ENCODE measurements at places on chromosomes 7 and 10.

DNA sequence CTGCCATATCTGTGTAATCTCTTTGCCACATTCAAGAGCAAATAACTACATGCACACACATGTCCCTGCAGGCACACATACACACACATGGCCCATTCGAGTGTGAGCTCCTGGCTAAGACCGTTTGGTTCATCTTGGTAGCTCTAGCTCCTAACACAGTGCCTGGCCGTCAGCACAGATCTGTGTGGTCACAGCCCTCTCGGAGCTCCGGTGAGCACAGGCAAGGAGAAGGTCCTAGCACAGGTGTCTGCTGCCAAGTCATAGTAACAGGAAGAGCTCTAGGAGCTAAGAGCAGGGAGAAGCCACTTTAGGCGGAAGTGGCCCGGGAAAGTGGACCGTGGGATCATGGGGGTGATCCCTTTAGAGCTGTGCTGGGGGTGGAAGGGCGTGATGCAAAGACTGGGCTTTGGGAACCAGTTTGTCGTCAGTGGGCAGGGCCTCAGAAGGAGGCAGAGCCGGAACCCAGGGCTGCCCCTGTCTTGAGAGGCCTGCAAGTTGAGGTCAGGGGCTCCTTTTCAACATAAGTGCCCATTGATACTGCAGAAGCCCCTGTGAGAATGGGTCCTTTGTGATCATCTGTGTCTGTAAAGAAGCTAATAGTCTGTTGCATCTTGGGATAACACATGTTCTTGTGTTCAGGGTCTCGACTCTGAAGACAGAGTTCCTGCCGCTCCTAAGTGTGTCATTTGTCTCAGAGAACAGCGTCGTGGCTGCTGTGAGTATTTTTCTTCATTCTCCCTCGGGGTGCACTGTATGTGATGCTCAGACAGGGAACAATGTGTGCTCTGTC lies 16.6 kb upstream of the ARPC1B start:
- DNase-seq: no peak

GRCh38 chr10:90269699-90270098 lies 568.3 kb downstream of the KIF20B start:
- DNase-seq: no peak

DNA sequence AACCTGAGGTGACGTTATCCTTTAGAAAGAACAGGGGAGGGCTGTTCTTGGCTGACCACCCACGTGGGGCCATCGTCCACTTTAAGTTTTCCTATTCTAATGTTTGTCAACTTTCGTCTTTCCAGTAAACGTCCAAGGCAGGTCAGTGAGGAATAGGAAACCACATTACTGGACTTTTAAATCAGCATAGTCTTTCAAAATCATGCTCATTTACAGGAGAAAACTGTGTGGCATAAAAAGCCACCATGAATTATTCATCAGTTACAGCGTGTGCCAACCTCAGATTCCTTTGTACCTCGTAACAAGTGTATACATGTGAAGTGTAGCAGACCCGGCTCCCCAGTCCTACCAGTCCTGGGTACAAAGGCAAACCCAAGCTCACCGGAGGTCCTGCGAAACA lies 25.1 kb upstream of the ABLIM1 start:
- DNase-seq: no peak

DNA sequence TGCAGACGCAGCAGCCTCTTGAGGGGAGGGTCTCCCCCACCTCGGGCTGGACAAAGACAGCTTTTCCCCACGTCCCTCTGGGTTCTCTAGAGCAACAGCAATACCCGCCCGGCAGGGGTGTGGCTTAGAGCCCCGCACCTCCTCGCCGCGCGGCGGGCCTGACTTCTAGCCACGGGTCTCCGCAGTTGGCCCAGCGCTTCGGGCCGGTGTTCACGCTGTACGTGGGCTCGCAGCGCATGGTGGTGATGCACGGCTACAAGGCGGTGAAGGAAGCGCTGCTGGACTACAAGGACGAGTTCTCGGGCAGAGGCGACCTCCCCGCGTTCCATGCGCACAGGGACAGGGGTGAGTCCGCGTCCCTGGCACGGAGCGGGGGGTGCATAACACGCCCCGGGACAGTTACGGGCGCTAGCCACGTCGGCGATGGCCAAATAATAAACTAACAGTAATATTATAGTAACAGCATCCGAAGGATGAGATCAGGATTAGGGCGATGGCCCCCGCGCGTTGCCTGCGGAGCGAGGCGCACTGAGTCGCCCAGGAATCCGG lies 1.2 kb downstream of the CYP2E1 start:
- no peak for DNase-seq

DNA sequence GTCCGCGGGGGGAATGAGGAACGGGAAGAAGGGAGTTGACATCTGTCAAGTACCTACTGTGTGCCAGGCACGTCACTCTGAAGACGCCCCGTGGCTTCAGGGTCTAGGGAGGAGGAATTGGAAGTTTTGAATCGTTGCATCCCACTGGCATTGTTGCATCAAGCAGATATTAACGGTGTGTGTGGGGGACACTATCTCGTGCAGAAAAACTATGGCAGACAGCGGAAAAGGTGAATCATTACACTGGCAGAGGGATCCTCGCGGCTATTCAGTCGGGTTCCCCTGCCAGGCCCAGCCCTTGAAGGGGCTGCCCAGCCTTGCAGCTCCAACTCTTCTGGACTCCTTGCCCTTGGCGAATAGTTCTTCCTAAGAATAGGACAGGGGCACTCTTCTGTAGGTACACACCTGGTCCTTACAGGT lies 1.0 kb upstream of the KIAA1549 start:
- DNase-seq: no peak

- DNase-seq: no peak
Measured at GRCh38 chr10:102619281-102619981, 24.8 kb upstream of the TRIM8 start.

- DNase-seq: no peak
Measured at GRCh38 chr10:23453465-23453864, 14.6 kb downstream of the OTUD1 start.

DNA sequence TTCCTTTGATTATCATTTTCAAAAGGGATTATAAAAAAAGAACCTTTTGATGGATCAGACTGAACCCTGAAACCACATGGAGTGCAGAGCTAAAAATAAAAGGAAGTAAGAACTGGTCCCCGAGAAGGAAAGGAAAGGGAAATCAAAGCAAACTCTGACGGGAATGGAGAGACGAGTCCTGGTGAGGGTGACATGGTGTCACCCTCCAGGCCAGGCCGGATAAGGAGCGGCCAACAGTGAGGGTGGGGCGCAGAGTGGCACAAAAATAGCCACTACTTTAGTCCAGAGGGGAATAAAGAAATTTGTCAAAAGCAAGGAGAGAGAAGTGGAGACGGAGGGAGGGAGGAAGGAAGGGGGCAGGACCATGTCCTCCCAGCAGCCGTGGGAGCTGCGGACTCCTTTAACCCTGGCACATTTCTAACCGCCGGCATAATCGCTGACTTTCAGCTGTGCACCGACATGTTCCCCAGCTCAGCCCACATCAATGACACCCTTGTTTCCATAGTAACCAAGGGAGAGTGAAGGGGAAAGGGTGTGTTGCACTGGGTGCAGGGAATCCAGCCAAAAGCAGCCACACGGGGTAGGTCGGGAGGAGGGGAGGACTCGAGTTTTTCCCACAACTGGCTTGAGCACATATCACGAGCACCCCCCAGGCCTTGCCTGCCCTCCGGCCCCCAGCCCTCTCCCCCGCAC lies 29.7 kb downstream of the TRIM8 start:
- peak; percentile 40 for DNase-seq

- no peak for DNase-seq
Measured at GRCh38 chr7:151058781-151059366, 515 bp upstream of the SLC4A2 start.

GRCh38 chr7:149827089-149827981 lies 10.8 kb upstream of the ZNF862 start:
- no peak for DNase-seq

- no peak for DNase-seq
Measured at GRCh38 chr7:35037211-35037525, at the start of gene DPY19L1. DPY19L1 (minus strand) TSS chr7:35037485; CDS start chr7:35037394, 91 bp downstream.

GRCh38 chr10:5775685-5776084 lies 37.5 kb downstream of the GDI2 start:
- DNase-seq: peak; percentile 66

GRCh38 chr7:68511281-68511680 lies 1087.0 kb upstream of the AUTS2 start:
- DNase-seq: no peak

- DNase-seq: no peak
Measured at GRCh38 chr10:11698691-11699549, 43.3 kb upstream of the ECHDC3 start.

- no peak for DNase-seq
Measured at GRCh38 chr7:73701357-73701995, 18.0 kb downstream of the STX1A start.

DNA sequence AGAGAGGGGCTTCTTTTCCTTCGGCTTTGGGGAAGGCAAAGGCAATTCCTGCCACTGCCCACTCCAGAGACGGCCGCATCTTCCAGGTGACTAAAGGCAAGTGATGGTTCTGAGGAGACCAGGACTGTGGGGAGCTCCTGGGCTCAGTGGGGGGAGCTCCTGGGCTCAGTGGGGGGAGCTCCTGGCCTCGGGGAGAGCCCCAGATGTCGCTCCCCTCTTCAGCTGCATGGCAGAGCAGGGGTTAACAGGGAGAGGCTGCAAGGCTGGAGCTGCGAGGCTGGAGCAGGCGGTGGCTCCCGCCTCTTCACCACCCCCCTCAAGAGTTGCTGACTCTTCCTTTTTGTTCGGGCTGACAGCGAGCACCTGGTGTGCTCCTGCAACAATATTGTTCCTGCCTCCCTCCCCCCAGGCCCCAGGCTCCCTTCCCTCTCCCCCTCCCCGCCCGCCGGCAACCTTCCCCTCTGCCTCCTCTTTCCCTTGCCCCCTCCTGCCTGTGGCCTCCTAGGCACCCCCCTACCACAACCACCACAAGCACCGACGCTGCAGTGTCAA lies 56.3 kb upstream of the LBX1 start:
- DNase-seq: no peak

GRCh38 chr7:931871-932650 lies 22.4 kb downstream of the ADAP1 start:
- no peak for DNase-seq

GRCh38 chr7:106283831-106284713 lies 711 bp downstream of the NAMPT start:
- DNase-seq: peak; percentile 4

GRCh38 chr10:8910314-8910713 lies 855.8 kb downstream of the GATA3 start:
- no peak for DNase-seq

DNA sequence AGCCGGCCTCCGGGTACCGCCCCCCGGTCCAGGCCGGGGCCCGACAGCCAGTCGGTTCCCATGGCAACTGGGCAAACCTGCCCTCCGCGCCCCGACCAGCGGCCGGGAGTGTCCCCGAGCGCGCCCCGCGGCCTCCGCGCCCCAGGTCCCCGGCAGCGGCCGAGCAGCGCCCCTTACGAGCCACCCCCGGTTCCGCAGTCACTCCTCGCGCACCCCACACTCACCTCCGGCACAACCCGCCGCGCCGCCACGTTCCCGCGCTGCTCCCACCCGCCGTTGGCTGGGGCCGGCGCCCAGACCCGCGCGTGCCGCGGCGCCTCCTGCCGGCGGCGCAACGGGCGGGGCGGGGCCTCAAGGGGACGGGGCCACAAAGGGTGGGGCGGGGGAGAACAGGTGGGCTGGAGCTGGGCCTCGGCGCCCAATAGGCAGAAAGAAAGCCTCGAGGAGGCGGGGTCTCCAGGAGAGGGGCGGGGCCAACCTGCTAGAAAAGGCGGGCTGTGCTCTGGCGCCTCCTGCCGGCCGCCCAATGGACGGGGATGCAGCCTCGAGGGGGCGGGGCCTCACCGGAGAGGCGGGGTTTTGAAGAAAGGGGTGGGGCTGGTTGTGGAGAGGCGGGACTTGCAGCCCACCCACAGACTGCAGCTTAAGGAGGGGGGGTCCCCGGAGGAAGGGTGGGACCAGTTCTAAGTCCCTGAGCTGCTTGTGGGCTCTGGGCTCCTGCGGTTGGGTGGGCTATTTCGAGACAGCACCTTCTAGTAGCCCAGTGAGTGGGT lies at the start of gene RADIL:
TSS of gene RADIL (minus strand) at position 345 of the 773 bp plus-strand sequence. CDS start 5,577 bp downstream, outside the sequence.
- DNase-seq: peak; percentile 35

Measured in activated T-helper 1 cell treated with anti-CD3 and anti-CD28 coated beads, Interleukin-2, amount 50 U/mL, for 16 hours (primary cell).